ENCODE measurements at places on chromosomes 16 and 17. TPM values are rescaled to one million over a fixed set of nuclear protein-coding genes. Genes with fewer than 3 reads are reported as not detected.
A peak's percentile ranks its signal among the peaks of the same experiment; 100 is the strongest.

GRCh38 chr17:67511012-67511411 is 133.9 kb downstream of the PITPNC1 start:
- no peak for DNase-seq
- peaks cover 11% of the 10 kb centered on the region for H3K36me3 ChIP-seq
- H3K4me3 ChIP-seq = no peak overlapping the region
- peaks cover 43% of the 10 kb centered on the region for H3K4me1 ChIP-seq

CD300H gene
- not detected for total RNA-seq

- no peaks in the 10 kb centered on the region for H3K36me3 ChIP-seq
- no peak overlapping the region for H3K4me3 ChIP-seq
- no peak for DNase-seq
- peaks cover 24% of the 10 kb centered on the region for H3K4me1 ChIP-seq
- H3K27me3 ChIP-seq = peaks cover 14% of the 10 kb centered on the region
These were observed 4.1 kb downstream of the ADGRG1 start for GRCh38 chr16:57632568-57632967.

GRCh38 chr17:82915010-82915756 is 75.4 kb upstream of the ZNF750 start:
- H3K4me3 ChIP-seq = no peak overlapping the region
- peaks cover 6% of the 10 kb centered on the region for H3K27me3 ChIP-seq
- H3K36me3 ChIP-seq = no peaks in the 10 kb centered on the region

DNA sequence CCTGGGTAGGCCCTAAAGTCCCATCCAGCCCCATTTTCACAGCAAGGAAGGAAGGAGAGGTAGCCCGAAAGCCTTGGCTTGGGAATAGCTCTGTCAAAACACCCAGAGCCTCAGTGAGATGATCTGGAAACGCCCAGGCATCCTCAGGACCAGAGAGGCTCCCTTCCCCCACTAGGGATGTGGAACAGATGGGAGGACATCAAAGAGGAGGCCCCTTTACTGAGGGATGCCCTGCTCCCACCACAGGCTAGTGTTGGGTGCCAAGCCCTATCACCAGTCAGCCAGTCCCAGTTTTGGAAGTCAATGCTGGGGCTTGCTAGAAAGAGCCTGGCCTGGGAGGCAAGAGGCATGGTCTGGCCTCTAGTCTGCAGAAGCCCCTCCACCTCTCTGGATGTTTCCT is 4.7 kb downstream of the TPPP3 start:
- DNase-seq = no peak
- H3K27me3 ChIP-seq = peaks cover 33% of the 10 kb centered on the region
- no peak overlapping the region for H3K4me3 ChIP-seq
- no peak overlapping the region for H3K27ac ChIP-seq

DNA sequence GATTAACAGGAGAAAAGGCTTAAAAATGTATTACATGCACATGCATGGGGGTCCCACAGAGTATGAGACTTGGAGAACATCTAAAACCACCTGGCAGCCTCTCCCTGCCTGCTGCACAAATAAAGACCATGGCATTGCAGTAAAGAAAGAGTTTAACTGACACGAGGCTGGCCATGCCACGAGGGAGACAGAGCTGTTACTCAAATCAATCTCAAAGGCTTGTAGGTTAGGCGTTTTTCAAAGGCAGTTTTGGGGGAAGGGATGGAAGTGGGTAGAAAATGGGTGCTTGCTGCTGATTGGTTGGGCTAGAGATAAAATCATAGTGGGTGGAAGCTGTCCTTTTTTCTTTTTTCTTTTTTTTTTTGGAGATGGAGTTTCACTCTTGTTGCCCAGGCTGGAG is 17.3 kb upstream of the PSMD7 start:
- no peak overlapping the region for H3K27ac ChIP-seq
- H3K4me3 ChIP-seq = no peak overlapping the region
- H3K27me3 ChIP-seq = peaks cover 12% of the 10 kb centered on the region
- no peaks in the 10 kb centered on the region for H3K36me3 ChIP-seq
- H3K4me1 ChIP-seq = no peaks in the 10 kb centered on the region

DNA sequence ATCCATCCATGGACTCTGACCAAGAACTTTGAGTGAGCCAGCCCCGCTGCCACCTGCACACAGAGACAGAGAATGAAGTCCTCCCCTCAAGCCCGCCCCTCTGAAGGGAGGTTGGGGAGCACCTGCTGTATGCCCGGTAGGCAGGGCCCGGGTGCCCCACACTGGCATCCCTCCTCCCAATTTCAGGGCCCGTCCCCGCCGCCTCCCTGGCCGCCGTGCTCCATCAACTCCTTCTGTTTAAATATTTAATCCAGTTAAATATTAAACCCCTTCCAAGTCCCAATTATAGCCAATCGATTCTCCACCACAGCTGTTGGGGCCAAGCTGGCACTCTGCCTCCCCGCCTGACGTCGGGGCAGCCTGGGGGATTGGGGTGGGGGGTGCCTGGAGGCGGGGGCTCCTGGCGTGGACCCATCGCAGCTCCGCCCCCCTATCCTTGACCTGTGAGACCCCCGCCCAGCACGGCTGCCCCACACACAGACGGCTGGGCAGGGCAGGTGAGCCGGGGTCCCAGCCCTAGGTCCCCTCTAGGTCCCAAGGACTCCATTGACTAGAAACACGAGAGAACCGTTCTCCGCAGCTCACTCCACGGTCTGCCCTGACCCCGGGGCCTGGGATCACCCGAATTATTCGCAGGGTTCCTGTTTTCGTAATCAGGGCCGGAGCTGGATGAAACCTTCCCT is 18.0 kb upstream of the CACNA1H start:
- no peak overlapping the region for H3K27ac ChIP-seq
- DNase-seq = no peak
- no peaks in the 10 kb centered on the region for H3K36me3 ChIP-seq
- H3K27me3 ChIP-seq = peaks cover 5% of the 10 kb centered on the region
- no peak overlapping the region for H3K4me3 ChIP-seq
- H3K4me1 ChIP-seq = 0 out of 2 replicates have a peak, but pooled peaks cover 5% of the 10 kb centered on the region

DNA sequence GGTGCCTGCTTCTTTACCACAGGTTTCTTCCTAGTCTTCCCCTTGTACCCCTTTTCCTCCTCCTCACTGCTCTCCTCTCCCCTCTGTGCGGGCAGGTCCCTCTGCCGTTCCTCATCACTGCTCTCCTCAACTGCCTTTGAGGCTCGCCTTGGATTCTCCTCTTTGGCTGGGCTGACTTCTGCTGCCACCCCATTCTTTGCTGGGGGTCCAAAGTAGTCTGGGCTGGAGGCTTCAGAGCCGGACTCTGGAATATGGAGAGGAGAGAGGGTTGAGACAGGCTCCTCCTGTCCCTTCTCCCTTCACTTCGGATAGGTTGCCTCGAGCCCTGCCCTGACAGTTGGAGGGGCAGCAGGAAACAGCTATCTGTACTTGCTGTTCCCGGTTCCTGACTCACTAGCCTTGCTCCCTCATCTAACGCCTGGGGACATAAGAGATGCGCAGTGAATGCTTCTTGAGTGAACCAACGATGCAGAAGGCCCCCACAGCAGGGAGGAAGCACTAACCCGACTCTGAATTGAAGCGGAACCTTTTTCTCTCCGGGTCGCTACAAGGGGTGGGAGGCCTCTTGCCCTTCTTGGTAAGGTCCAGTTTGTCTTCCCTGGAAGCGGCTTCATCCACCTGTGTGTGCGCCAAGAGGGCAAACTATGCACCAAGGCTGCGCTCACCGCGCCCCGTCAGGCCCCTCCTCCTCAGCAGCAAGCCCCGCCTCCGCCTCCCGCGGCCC is 655 bp downstream of the HIRIP3 start:
- peak overlapping the region; percentile 98 for H3K27ac ChIP-seq
- H3K27me3 ChIP-seq = peaks cover 5% of the 10 kb centered on the region
- peaks cover 38% of the 10 kb centered on the region for H3K36me3 ChIP-seq
- peak; percentile 96 for DNase-seq
- H3K4me3 ChIP-seq = peak overlapping the region; percentile 95

DNA sequence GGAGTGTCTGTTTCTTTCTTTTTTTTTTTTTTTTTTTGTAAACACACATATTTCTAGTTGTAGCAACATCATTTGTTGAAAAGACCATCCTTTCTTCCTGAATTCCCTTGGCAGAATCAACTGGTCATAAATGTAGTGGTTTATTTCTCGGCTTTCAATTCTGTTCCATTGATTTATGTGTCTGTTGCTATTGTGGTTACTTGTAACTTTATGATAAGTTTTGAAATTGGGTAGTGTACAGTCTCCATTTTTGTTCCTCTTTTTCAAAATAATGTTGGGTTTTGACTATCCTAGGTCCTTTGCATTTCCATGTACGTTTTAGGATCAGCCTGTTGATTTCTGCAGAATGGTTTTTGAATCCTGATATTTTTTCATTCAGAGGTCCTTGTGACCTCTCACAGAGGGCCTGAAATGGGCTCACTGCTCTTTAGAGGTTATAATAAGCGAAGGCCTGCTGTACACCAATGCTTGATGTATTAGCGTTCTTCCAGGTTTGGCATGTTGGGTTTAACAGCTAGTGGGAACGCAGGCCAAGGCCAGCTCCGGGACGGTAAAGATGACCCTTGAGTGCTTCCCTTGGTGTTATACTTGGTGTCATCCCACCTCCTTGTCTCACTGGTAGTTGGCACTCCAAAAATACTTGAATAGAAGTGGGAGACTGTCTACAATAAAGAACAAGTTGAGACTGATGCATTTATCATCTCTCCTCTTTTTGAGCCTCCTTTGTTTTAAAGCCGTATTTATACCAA is 43.8 kb downstream of the ZNRF1 start:
- no peak overlapping the region for H3K27ac ChIP-seq
- peaks cover 14% of the 10 kb centered on the region for H3K4me1 ChIP-seq
- no peaks in the 10 kb centered on the region for H3K27me3 ChIP-seq
- H3K4me3 ChIP-seq = no peak overlapping the region
- peaks cover 17% of the 10 kb centered on the region for H3K36me3 ChIP-seq
- no peak for DNase-seq

DNA sequence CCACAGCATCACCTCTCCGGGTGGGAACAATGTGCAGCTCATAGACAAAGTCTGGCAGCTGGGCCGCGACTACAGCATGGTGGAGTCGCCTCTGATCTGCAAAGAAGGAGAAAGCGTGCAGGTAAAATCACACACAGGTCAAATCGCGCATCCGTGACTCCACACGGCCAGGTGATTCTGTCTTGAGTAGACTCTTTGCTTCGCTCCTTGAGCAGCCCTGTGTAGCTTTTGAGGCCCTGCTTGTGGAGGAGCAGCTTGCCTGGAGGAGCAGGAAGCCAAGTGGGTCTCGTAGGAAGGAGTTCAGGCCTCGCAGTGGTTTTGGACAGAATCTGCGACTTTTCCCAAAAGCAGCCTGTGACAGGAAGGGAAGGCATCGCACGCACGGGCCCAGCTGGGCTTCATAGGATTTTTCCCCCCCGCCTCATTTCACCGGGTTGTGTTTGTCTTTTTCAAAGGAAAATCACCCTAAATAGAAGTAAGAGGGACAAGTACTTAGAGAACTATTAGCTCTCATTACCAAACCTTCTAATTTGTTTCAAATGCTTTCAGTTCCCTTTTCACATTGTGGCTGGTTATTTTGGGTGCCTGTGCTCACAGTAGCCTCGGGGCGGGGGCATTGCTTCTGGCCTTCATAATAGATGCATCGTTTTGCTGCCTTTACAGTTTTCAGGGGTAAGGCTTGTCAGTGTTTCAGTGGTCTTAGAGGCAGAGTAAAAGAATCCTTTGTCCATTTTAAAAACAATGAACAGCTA is 71.5 kb downstream of the SEC14L1 start:
- H3K27ac ChIP-seq = no peak overlapping the region
- peaks cover 4% of the 10 kb centered on the region for H3K27me3 ChIP-seq
- peaks cover 19% of the 10 kb centered on the region for H3K4me1 ChIP-seq
- H3K36me3 ChIP-seq = peaks cover 46% of the 10 kb centered on the region
- H3K4me3 ChIP-seq = no peak overlapping the region

GRCh38 chr17:12982224-12982623 is 35.6 kb downstream of the ELAC2 start:
- no peaks in the 10 kb centered on the region for H3K36me3 ChIP-seq
- H3K4me3 ChIP-seq = no peak overlapping the region
- H3K27ac ChIP-seq = no peak overlapping the region
- peaks cover 40% of the 10 kb centered on the region for H3K4me1 ChIP-seq

CDRT4 gene
- 1.5 TPM for total RNA-seq

DNA sequence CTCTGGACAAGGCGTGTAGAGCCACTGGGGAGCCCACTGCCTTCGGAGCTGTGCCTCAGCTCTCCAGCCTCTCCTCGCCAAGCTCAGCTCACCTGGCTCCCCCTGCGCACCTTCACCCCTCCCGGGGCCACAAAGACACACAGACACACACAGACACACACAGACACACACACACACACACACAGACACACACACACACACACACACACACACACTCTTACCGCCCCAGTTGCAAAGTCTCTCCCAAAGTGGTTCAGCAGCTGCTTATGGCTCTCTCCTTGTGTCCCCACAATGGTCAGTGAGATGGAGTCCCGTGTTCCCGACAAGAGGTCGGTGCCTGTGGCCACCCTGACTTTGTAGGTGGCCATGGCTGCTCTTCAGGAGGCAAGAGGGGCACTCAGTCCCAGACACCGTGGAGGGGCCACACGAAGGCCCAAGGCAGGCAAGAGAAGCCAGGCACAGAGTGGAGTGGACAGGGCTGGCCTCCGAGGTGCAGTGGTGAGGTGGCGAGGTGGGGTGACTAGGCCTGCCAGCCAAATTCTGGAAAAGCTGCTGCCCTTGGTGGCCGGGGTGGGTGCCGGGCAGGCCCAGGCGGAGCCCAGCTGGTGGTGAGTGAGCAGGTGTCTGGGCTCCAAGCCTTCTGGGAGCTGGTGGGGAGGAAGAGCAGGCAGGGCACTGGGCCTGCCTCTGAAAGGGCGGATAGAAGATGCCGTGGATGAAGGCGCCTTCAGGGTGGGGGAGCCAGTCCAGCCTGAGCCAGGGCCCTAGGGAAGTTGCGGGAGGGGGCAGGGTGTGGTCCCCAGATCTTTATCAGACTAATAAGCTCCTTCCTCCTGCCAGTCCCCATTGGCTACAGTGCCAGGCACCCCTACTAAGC is at the start of gene ALOX12B:
TSS of gene ALOX12B (minus strand) at position 642 of the 877 bp plus-strand sequence. CDS start at position 368, 274 bp downstream.
- no peak within 1 kb of the TSS for H3K27ac ChIP-seq
- H3K4me3 ChIP-seq = no peak within 1 kb of the TSS
- H3K4me1 ChIP-seq = peaks cover 5% of the 10 kb centered on the region
- DNase-seq = no peak
- no peaks in the 10 kb centered on the region for H3K36me3 ChIP-seq
- H3K27me3 ChIP-seq = peaks cover 52% of the 10 kb centered on the region

GRCh38 chr17:1617620-1618174 is 10.9 kb downstream of the SLC43A2 start:
- peak overlapping the region; percentile 71 for H3K27ac ChIP-seq
- H3K27me3 ChIP-seq = peaks cover 4% of the 10 kb centered on the region
- H3K36me3 ChIP-seq = no peaks in the 10 kb centered on the region
- DNase-seq = no peak
- peaks cover 9% of the 10 kb centered on the region for H3K4me1 ChIP-seq
- H3K4me3 ChIP-seq = no peak overlapping the region

- H3K36me3 ChIP-seq = peaks cover 14% of the 10 kb centered on the region
- H3K4me1 ChIP-seq = peaks cover 15% of the 10 kb centered on the region
- no peak for DNase-seq
- H3K27ac ChIP-seq = peak overlapping the region; percentile 52
- H3K27me3 ChIP-seq = no peaks in the 10 kb centered on the region
- no peak overlapping the region for H3K4me3 ChIP-seq
These were observed 6.0 kb downstream of the TMEM106A start for GRCh38 chr17:43217614-43218087.

CACNG1 gene
- not detected for total RNA-seq

DNA sequence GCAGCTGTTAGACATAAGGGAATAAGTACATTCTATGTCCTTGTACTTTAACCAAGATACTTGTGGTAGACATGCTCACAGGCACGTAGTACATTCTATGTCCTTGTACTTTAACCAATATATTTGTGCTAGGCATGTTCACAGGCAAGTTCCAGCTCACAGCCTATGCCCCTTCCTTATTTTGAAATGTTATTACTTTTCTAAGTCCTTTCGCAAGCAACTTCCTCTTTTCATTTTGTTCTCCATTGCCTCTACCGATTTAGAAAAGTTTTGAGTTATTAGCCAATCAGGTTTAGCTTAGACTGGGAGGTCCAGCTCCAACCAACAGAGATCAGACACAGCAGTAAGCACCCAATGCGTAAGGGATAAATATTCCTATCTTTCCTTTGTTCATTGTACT is 60.1 kb upstream of the NUDT7 start:
- no peak overlapping the region for H3K4me3 ChIP-seq
- H3K36me3 ChIP-seq = no peaks in the 10 kb centered on the region
- DNase-seq = no peak
- no peak overlapping the region for H3K27ac ChIP-seq
